SW480 (cell line): ENCODE measurements at places on chromosomes 1 and 21.

- no peak for DNase-seq
These were observed 3.9 kb downstream of the KRTAP19-8 start for GRCh38 chr21:31034378-31034777.

- no peak for DNase-seq
These were observed 18.9 kb downstream of the ATP5PO start for GRCh38 chr21:33896691-33897090.

DNA sequence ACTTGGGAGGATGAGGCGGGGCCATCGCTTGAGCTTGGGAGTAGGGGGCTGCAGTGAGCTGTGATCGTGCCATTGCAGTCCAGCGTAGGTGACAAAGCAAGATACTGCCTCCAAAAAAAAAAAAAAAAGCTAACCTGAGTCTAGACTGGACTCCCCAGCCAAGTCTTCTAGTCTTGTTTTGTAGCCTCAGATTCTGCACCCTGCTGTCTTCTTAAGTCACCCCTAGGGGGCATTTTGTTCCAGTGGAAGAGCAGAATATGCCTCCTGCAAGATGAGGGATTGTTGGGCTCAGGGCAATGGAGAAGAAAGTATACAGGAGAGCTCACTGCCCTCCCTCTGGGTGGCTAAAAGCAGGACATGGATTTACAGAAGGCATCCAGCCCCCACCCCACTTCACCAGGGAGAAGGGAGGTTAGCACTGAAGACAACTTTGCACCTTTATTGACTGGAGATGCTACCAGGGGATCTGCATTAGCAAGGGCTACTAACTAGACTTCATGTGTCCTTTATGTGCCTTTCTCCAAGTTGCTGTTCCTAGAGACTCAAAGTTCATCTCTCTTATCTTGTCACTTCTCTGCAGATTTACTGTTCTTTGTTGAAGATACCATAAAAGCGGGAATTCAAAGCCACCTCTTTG lies 15.3 kb upstream of the RNF187 start:
- DNase-seq, result peak; percentile 66

GRCh38 chr1:236141447-236142252 lies 689 bp upstream of the GPR137B start:
- DNase-seq, result peak; percentile 43

- no peak for DNase-seq
These were observed 325.7 kb upstream of the LYPLAL1 start for GRCh38 chr1:218848009-218848408.

DNA sequence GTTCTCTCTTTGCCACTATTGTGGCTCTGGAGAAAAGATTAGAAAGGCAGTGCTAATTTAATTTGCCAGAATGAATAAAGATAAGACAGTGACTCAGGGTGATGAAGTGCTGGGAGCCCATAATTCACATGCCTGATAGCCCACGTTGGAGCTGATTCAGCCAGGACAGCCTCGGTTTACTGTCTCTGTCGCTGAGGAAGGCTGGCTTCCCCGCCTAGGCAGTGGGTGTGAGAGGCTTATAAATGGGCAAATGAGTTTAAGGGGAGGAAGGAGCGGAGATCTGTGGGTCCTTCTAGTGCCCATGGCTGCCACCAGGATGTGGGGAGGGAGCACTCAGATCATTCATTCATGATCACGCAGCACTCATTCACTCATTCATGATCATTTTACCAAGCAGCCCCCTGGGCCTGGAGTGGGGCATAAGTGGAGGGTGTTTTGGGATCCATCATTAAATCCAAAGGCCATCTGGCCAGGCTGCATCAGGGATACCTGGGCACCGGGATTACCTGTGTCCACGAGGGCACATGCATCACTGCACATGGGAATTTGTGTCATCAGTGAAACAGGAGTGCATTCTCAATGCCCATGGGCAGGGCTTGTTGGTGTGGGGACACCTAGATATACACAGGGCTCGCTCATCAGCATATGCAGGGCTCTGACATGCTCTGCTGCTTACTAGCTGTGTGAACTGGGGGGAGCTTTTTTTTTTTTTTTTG lies 315.4 kb downstream of the MATN1 start:
- no peak for DNase-seq

GRCh38 chr1:174913225-174913903 lies 86.4 kb upstream of the CACYBP start:
- DNase-seq, result no peak

DNA sequence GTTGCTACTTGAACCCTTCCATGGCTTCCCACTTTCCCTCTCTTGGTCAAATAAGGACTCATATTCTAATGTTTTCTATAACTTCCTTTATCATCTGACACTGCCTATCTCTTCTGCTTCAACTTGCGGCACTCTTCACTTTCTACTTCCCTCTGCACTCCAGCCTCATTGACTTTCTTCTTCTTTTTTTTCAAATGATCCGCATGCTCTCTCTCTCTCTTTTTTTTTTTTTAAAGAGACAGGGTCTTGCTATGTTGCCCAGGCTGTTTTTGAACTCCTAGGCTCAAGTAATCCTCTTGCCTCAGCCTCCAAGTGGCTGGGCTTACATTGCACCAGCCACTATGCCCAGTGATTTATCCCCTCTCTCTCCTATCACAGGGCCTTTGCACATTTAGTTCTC lies 7.3 kb upstream of the IL10 start:
- no peak for DNase-seq

GRCh38 chr1:197771904-197772556 lies 3.2 kb downstream of the DENND1B start:
- DNase-seq, result no peak

- no peak for DNase-seq
These were observed 30.0 kb upstream of the TENT5B start for GRCh38 chr1:27042670-27043069.

DNA sequence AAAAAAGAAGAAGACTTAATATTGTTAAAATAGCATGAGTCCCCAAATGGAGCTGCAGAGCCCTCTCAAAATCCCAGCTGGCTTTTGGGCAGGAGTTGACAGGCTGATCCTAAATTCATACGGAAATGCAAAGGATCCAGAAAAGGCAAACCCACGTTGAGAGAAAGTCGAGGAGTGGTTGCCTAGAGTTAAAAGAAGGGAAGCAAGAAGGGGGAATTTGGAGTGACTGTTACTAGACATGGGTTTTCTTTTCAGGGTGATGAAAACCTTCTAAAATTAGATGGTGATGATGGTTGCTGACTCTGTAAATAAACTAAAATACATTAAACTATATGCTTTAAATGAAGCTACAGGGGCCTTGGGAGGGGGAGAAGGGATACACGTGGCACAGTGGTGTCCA lies 1.6 kb downstream of the DNMT3L start:
- DNase-seq, result no peak

DNA sequence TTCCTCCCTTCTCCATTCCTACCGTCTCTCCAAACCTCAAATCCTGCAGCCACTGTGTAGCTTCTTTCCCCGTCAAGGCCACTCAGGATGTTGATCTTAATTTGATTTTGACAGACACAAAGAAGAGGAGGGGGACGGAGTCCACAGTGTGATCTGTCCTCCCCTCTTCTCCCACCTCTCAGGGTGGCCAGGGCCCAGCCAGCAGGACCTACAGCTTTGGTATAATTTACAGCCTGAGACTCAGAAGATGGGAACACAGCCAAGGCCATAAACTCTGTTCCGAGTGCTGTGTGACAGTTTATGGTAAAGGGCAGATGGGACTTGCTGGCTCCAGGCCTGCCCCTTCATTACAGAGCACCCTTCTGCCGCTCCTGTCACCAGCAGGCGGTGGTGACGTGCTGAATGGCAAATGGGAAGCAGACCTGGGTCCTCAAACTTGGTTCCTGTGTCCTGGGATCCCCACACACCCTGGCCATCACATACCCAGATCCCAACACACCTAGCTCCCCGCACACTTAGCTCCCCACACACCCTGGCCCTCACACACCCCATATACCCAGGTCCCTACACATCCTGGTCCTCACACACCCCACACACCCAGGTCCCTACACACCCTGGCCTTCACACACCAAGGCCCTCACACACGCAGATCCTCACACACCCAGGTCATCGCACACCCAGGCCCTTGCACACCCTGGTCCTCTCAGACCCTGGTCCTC lies 71.6 kb downstream of the CD2 start:
- no peak for DNase-seq

DNA sequence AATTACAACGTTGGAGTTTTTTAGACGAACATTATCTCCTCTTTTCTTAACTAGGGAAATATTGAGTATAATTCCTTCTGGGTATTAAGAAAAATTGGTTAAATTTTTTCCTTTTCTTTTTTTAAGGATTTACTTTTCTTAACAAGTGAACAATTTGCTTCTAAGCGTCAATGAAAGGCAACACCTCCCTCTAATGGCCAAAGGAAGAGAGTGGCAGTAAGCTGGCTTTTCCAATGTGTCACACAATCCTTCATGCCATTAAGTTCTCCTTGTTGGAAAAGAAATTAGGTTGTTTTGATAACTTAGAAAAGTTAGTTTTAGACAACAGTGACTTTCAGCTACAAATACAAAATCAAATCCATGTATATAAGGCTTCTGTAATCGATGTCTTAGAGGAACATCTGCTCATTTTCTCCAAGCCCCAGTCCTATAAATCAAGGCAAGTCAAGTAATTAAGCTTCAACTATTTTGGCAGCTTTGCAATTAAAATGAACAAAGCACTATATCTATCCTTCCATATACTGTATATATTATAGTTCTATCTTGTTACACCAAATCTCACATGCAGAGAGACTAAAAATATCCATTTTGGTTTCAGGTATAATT lies 62.8 kb downstream of the EDEM3 start:
- DNase-seq, result peak; percentile 25

- DNase-seq, result no peak
These were observed 22.5 kb upstream of the MORC3 start for GRCh38 chr21:36297406-36297937.

- no peak for DNase-seq
These were observed 519.5 kb upstream of the CAMK1G start for GRCh38 chr1:209063767-209064659.

DNA sequence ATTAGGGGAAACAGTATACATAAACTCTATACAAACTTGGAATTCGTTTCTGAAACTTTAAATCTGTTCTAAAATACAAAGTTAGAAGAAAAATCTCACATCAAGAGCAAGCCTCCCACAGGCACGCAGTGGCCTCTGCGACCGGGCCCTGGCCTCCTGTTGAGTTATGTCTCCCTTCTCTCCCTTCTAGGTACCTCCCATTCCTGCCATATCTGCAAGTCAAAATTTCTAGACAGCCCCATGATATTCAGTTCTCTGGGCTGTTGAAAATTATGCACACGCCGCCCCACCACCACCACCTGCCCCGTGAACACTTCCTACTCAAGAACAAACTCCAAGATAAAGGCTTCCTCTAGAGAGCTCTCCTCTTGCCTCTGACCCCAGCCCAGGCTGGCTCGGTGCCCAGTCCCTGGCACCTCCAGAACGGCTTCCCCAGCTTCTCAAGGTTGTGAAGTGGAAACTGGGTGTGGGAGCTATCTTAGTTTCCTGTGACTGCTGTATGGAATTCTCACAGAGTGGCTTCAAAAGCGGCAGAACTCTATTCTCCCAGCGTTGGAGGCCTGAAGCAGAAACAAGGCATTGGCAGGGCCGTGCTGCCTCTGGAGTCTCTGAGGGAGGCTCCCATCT lies 37.7 kb upstream of the LRP8 start:
- no peak for DNase-seq

DNA sequence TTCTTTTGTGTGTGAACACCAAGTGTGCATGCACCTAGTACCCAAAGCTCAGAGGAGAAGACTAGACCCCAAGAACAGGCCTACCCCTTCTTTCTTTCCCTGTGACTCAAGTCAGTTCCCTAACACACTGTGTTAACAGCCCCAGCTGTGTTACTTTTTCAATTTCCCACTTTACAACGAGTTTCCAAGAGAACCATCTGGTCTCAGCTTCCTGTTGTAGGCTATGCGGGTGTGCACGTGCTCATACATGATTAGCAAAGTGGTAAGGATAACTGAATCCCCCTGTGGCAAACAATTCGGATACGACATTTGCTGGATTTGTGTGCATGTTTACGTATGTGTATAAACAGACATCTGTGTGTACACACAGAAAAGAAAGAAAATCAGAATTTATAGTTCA lies 17.9 kb downstream of the IFNAR2 start:
- DNase-seq, result no peak

- peak; percentile 52 for DNase-seq
These were observed 894 bp downstream of the EPB41 start for GRCh38 chr1:28915031-28915895.

- DNase-seq, result no peak
These were observed 55.9 kb downstream of the OLIG1 start for GRCh38 chr21:33125680-33126375.
